Bone marrow (tissue), 2 donors: ENCODE measurements at places on chromosomes 16 and 17.

GRCh38 chr17:59751955-59752413, 44.5 kb downstream of the VMP1 start:
- no peak for DNase-seq

GRCh38 chr16:30354423-30355143, 525 bp downstream of the CD2BP2 start:
- no peak for DNase-seq

- DNase-seq, result no peak
Measured at GRCh38 chr17:64423881-64424280, 25.0 kb upstream of the MILR1 start.

DNA sequence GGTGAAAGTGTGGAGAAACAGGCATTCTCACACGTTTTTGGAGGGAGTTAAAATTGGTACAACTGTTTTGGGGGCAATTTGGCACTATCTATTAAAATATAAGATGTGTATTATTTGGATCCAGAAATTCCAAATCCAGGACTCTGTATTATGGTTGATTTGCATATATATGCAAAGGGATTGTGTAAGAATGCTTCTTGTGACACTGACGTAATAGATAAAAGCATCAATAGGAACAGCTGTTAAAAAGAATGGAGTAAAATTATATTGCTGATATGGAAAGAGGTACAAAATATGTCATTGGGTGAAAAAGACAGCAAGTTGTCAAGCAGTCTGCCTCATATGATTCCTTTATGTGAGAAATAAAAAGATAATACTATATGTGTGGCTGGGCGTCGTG, 17.3 kb downstream of the FA2H start:
- no peak for DNase-seq

DNA sequence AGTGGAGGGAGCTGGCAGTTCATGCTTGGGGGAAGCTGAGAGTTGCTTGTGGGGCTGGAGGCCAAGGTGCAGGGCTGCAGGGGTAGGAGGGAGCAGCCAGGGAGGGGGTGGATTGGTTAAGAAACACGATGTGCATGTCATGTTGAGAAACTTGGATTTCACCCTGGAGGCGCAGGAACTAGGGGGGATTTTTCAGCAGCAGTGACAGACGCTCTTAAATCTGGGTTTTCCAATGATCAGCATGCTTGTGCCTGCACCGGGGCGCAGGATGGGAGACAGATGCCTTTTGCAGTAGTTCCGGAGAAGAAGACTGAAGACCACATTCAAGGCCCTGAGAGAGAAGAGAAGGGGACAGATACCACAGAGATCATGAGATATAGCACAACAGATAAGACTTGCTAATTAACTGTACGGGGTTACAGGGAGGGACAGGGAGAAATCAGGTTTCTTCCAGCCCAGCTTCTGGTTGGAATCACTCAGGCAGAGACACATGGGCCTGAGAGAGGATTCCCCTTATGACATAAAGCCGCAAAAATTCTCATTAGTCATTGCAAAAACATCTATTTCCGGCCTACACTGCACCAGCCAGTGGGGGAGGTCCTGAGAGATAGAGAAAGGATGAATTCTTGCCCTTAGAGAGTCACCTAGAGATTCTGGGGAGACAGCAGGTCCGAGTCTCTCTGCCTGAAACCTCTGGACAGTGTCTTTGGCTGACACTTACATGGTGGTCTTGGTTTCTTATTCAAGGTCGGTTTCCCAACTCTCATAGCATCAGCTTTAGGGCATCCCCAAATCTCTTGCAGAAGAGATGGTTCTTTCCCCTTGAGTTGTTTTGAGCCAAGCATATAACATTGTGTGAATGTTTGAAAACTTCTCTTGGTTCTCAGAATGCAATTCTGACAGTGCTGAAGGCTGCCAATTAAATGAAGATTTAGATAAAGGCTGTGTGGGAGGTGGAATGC, 27.1 kb downstream of the CDH13 start:
- DNase-seq, result peak; percentile 48

DNA sequence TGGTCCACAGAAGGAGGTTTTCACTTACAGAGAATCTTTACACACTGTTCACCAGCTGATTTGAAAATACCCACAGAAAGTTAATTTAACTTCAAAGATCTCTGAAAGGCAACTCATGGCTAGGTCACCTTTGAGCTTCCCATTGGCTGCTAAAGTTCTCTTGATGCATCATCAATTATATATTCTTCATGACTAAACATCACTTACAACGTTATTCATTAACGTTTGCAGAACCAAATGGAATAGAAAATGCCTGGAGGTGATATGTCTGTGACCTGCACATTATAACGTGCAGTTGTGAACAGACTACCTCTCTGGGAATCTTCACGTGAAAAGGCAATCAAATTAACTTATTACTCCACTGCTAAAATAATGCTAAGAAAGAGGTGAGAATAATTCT, 238.5 kb downstream of the ZFHX3 start:
- no peak for DNase-seq

DNA sequence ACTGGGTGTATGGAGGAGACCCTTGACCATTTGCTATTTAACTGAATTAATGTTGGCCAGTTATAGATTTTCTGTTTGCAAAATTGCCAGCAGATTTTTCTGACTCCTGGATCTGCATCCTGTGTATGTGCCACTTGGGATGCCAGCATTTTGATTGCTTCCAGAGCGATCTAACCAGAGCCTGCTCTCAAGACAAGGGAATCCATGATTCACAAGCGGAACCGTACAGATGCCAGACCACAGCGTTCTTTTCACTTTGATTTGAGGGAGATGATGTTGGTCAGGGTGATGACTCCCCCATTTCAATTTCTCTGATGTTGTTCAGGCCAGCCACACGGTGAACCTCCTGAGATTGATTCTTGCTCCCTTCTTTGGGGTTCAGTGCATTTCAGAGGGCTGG, 228.7 kb downstream of the CDH13 start:
- no peak for DNase-seq

GRCh38 chr16:73125850-73126524, 78.1 kb upstream of the ZFHX3 start:
- no peak for DNase-seq

DNA sequence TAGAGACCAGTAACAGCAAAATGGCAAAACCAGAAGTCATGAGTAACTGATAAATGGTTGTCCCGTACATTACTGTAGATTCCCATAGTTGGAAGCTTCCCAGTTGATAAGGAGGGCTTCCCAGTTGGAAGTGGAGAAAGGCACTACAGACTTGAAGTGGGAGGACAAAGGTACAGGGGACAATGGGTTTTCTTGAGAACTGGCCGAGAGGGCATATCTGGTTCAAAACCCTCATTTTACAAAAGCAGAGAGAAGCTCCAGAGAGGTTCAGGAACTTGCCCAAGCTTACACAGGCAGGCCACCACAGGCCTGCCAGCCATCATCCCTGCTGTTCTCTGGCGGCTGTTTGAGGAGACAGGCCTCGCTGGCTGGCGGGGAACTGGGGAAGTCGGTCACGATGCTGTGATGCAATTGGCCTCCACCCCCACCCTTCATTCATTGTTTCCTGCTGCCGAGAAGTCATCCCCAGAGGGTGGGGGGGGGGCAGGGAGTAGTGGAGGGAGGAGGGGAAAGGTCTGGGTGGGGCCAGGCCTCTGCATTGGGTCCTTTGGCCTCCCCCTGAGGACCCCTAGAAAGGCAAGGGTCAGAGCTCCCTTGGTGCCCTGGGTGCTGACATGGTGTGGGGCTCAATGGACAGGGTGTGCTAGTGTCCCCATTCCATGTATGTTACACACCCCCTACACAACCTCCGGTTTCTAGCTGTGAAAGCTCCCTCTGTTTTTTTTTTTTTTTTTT, 3.0 kb downstream of the UBALD2 start:
- DNase-seq, result peak; percentile 69

- DNase-seq, result no peak
Measured at GRCh38 chr16:56109205-56109604, 82.1 kb upstream of the GNAO1 start.

- DNase-seq, result no peak
Measured at GRCh38 chr17:77395501-77396048, 254.8 kb downstream of the SEC14L1 start.

GRCh38 chr16:1018447-1019198, 37.1 kb downstream of the SOX8 start:
- no peak for DNase-seq

- DNase-seq, result peak; percentile 13
Measured at GRCh38 chr16:2686912-2687507, 4.7 kb downstream of the KCTD5 start.

DNA sequence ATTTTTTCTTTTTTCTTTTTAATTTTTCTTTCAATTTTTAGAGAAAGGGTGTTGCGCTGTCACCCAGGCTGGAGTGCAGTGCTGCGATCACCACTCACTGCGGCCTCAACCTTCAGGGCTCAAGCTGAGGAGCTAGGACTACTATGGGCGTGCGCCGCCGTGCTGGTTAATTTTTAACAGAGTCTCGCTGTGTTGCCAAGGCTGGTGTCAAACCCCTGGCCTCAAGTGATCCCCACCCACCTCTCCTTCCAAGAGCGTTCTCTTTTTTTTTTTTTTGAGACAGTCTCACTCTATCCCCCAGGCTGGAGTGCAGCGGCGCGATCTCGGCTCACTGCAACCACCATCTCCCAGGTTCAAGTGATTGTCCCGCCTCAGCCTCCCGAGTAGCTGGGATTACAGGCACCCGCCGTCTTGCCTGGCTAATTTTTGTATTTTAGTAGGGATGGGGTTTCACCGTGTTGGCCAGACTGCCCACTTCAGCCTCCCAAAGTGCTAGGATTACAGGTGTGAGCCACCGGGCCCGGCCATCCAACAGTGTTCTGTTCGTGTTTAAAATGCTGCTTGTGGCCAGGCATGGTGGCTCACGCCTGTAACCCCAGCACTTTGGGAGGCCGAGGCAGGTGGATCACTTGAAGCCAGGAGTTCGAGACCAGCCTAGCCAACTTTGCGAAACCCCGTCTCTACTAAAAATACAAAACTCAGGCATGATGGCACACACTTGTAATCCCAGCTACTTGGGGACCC, 14.5 kb upstream of the RPL13 start:
- DNase-seq, result no peak

DNA sequence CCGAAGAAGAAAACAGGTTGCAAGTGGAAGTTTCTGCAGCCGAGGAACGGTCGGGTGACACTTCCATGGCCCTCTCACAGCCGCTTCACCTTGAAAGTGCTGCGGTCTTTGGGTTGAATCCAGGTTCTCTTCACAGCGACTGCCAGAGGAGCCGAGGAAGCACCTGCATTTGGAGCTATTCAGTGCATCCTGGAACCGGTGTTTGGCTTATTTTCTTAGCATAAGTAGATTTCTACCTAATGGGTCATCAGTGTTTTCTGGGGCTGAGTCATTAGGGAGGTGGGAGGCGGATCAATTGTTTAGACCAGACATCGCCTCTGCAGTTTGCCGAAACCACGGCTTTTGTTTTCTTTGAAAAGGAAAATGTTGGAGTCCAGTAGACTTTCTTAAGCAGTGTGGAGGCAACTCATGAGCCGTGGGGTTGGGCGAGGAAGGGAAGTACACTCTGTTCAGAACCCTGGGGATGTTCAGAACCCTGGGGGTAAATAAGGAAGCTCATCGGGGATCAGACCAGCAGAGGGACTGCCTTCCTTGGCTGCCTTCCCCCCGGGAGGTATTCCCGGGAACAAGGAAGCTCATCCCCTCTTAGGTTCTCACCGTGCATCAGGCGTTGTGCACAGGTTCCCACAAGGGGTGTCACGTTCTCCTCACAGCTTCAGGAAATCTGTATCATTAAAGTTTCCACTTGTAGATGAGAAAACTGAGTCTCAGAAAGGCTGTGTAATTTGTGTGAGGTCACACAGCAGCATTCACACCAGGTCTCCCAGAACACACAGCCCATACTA, 361.5 kb downstream of the SNX29 start:
- no peak for DNase-seq
